ENCODE measurements at places on chromosomes 4 and X.

GRCh38 chr4:111070390-111070789 lies 447.5 kb upstream of the PITX2 start:
- DNase-seq = no peak

DNA sequence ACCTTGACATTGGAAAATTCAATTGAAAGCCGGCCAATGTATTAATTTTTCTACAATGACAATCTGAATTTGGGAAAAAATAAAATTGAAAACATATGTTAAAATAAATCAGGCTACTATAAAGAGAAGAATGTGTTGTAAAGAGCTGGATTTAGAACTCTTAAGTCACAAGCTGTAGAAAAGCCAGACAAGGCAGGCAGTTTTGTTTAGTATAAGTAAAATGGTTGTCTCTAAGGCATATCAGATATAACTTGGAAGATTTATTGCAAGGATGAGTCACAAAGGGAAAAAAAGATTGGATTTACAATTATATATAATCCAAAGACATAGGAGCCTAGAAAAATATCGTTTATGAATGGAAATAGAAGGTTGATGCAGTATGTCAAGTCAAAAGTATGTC lies 549.1 kb upstream of the EPHA5 start:
- DNase-seq = no peak

GRCh38 chrX:32896088-32896487 lies 315.3 kb downstream of the DMD start:
- DNase-seq = no peak

GRCh38 chrX:53330331-53330730 lies 48.9 kb upstream of the IQSEC2 start:
- DNase-seq = no peak

DNA sequence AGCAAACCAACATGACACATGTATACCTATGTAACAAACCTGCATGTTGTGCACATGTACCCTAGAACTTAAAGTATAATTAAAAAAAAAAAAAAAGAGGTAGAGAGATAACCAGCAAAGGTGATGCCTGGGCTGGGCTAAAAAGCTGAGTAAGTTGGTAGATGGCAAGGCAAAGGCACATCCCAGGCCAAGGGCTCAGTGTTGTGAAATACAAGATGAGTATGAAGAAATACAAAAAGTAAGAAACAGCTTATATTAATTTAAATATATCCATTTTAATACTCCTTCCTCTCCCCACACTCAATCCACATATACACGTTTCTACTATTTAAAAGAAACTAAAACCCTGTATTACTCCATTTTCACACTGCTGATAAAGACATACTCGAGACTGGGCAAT lies 25.8 kb downstream of the TEC start:
- no peak for DNase-seq

Measured in HS-5 (cell line).